Glutamatergic neuron (in vitro differentiated cells): ENCODE measurements at places on chromosomes 16 and 17.

GRCh38 chr17:39903158-39903884 lies 15.1 kb downstream of the GSDMB start:
- no peak for DNase-seq

- DNase-seq = no peak
Observed at GRCh38 chr16:89722392-89723278, 1.3 kb downstream of the ZNF276 start.

DNA sequence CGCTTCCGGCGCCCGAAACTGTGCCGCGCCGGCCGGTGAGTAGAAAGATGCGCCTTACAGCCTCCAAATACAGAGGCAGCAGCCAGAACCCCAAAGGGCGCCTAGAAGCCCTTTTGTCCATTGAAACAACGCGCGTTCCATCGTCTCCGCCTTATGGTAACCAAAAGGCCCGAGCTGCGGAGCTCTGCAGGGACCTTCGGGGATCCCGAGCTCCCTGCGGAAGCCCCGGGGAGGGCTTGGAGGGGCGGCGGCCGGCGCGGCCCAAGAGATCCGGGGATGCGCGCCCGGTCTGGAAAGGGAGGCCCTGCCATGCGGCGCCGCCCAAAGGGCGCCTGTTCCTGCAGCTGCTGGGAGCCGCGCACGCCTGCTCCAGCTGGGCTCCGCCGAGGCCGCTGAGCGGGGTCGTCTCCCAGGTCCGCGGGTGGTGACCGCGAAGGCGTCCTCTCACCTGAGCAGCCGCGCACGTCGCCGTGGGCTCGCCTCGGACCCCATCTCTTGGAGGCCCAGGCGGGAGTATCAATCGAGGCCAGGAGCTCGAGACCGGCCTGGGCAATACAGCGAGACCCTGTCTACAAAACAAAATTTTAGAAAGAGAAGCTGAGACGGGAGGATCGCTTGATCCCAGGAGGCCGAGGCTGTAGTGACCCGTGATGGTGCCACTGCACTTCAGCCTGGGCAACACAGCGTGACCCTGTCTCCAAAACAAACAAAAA lies 742 bp upstream of the FBXO31 start:
- DNase-seq = peak; percentile 73

- DNase-seq = no peak
Observed at GRCh38 chr16:68454920-68455435, 6.7 kb upstream of the SMPD3 start.

- DNase-seq = peak; percentile 99
Observed at GRCh38 chr17:57662644-57663308, 82.3 kb downstream of the CCDC182 start.

DNA sequence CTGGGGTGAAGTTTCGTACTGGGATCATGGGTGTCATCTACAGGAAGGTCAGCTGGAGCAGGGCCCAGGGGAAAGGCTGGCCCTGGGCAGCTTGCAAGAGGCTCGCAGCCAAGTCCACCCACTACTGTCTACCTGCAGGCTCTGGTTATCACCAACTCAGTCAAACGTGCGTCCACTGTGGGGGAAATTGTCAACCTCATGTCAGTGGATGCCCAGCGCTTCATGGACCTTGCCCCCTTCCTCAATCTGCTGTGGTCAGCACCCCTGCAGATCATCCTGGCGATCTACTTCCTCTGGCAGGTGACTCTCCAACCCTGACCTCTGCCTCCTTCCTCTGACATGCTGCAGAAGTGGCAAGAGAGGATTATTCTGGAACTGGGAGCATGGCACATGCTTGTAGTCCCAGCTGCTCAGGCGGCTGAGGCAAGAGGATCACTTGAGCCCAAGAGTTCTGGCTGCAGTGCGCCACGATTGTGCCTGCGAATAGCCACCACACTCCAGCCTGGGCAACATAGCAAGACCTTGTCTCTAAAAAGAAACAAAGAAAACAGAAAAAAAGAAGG lies 29.2 kb downstream of the ABCC3 start:
- DNase-seq = no peak

GRCh38 chr16:8740775-8741355 lies 56.6 kb downstream of the TMEM186 start:
- no peak for DNase-seq

DNA sequence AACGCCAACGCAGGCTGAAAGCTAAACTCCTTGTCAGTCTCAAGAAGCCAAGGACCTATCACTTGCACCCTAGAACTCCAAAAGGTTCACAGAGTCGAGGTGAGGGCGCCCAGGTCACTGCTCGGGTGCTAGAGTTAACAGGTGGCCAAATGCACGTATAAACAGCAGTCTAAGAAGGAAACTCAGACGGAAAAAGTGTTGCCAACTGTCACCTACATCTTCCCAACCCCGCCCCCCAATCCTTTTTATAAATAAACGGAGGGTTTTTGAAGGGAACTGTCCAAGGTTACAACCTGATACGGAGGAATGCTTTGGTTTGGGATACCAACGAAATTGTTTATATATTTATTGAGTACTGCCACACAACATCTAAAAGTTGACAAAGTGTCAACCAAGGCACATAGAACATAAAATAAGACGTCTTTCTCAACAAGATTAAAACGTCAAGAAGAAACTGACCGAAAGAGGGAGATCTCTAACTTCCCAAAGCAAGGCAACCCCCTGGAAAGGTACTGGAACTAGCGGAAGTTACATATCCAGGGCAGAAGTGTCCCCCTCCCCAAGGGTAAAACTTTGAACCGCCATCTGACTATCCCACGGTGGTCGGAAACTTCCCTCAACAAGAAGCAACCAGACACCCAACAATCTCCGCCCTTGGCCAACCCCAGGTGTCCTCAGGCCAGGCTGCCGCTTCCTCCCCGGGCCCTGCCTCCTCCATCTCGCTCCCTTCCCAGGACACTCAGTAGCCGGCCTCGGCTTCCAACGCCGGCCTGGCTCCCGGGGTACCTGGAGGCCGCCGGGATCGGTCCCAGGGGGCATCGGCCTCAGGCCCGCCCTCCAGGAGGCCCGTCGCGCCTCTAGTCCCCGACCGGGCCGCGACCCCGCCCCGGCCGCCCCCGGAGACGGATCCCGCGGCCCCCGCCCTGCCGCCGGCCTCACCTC lies 982 bp downstream of the SPAG9 start:
- DNase-seq = peak; percentile 62

DNA sequence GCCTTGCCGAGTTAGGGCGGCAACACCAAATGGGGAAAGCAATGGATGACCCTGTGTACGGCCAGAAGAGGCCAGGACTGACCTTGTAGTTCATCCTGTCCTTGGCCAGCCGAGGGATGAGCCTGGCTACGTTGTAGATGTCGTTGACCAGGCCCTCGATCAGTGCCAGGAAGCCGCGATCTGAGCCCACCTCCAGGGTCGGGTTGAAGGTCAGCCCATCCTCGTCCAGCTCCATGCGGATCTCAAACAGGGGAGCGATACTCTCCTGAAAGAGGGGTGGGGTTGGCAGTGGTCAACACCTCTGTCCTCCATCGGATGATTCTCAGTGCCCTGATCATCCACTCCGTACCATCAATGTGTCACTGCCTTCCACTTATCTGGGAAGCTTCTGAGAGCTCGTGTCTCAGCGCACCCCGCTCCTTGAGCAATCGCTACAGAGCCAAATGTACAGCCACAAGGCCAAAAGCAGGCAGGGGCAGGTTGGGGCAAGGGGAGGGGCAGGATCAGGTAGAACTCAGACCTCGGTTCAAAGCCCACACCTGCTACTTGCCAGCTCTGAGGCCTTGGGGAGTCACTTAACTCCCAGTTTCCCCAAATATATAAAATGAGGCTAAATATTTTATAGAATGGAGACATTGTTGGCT lies 39.9 kb downstream of the DNAH17 start:
- DNase-seq = no peak

DNA sequence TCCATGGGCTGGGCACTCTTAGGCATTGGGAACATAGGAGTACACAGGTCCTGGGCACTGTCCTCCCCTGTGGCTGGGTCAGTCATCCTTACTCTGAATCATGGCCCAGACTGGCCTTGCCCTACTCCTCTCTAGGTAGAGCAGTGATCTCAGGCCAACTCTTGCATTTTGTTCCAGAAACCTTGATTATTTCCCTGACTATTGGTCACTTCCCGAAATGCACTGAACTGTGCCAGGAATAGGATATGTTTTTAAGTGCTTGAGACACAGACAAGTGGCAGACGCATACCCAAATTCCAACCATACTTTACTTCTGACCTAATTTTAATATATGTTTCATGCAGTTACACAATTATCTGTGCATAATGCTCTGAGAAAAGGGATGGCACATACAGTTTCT lies 10.3 kb downstream of the KRABD2 start:
- no peak for DNase-seq

- DNase-seq = no peak
Observed at GRCh38 chr17:16419929-16420271, 4.5 kb downstream of the TRPV2 start.

- no peak for DNase-seq
Observed at GRCh38 chr17:14768923-14769322, 468.0 kb downstream of the HS3ST3B1 start.

DNA sequence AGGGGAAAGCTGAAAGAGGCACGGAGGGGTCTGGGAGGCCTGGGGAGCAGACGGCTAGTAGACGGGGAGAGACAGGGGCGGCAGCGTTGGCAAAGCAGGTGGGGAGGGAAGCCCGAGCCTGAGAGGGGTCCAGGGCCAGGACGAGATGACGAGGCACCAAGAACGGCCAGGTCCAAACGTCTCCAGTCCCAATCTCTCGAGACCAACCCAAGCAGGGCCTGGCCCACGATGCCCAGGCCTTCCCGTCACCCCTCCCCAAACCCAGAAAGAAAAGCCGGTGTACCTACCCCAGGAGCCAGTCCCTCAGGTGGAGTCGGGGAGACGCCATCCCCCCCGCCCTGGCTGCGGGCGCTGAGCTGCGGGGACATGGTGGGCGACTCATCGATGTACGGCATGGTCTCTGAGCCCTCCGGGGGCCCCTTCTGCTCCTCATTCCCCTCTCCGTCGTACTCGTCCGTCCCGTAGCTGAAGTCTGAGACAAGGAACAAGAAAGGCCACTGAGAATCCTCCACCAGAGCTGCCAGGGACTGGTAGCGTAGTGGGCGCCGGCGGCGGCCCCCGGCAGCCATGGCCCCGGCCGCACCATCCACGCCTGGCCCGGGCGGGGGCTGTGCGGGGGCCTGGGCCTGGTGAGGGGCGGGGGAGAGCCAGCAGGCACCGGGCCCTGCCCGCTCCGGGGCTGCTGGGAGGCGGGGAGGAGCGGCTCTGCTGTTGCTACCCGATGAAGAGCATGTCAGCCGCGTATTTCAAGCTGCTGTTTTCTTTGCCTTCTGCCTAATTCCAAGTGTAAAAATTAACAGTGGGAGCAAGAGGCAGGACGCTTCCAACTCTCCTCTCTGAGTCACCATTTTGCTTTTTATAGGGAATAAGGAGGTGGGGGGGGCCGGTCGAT lies 54.6 kb downstream of the ABR start:
- no peak for DNase-seq

DNA sequence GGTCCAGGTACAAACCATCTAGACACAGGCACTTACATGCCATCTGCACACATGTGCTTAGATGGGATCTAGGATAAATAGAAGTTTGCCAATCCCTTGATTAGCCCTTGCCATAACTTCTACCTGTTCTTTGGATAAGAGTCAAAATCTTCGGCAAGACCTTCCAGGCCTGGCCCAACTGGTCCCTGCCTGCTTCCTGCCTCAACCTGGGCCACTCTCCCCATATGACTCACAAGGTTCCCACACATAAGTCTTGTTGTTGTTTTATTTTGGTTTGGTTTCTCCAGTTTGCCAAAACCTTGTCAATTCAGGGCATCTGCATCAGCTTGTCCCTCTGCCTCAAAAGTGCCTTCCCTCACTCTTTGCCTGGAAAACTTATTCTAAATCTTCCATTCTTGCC lies 95.3 kb upstream of the XYLT1 start:
- no peak for DNase-seq

- DNase-seq = no peak
Observed at GRCh38 chr16:53816211-53816836, 112.4 kb downstream of the FTO start.

- no peak for DNase-seq
Observed at GRCh38 chr16:68825427-68825826, 17.9 kb upstream of the TANGO6 start.

- no peak for DNase-seq
Observed at GRCh38 chr16:21184834-21185233, 26.4 kb downstream of the LDAF1 start.

DNA sequence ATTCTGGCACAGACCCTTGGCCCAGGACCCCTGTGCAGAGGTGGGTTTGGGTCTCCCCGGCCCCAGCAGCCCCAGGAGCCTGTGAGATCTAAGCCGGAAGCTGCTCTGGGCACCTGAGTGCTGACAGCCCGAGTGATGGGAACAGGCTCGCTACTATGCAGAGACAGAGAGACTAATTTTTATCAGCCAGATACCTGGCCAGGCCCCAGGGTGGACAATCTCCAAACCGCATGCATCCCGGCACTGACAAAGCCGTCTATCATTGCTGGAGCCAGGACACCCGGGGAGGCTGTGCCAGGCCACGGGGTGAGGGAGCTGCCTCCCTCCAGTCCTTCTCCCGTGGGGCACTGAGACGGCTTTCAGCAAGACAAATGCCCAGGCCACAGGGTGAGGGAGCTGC lies 25.0 kb downstream of the CBFA2T3 start:
- DNase-seq = no peak

DNA sequence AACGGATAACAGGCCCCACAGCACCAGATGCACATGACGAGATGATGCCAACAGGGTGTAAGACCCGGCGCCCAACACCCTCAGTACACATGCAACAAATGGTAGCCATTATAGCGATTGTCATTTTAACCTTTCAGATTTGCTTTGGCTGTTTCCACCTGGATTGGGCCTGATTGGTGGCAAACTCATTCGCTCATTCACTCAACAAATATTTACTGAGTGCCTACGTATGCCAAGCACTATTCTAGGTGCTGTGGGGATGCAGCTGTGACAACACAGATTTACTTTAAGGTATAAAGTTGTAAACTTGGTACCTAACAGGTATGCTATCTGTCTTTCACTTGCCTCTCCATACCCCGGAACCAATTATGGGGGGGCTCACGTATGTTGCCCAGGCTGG lies 66.8 kb downstream of the SRCIN1 start:
- no peak for DNase-seq

DNA sequence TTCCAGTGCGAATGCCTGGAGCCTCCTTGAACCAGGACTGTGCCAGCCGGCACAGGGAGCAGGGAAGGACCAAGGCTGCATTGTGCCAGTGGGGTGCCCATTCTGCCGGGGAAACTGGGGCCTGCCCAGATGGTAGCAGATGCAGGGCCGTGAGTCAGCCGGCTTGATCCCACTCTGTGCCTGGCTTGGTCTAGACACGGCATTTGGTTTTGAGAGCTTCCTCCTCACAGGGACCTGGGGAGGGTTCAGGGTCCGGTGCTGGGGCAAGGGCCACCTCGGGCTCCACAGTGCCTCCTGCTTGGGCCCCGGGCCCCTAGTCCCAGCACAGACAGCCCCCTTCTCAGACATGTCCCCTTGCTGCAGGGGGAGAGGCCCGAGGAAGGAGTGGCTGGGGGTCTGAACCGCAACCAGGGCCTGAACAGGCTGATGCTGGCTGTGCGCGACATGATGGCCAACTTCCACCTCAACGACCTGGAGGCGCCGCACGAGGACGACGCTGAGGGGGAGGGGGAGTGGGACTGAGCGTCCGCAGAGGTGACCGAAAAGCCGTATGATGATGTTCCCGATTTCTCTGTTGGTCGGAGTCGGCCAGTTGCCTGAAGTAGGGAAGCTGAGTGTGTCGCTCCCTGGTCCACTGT lies 7.8 kb upstream of the MC1R start:
- no peak for DNase-seq

GRCh38 chr17:11308531-11308930 lies 67.5 kb downstream of the SHISA6 start:
- peak; percentile 30 for DNase-seq

GRCh38 chr16:15855704-15856003 lies 1.2 kb downstream of the MYH11 start:
- DNase-seq = no peak

GRCh38 chr17:42287977-42288802 lies at the start of gene STAT5A:
TSS of gene STAT5A (plus strand) at chr17:42288498. CDS start at chr17:42289412, 914 bp downstream.
- DNase-seq = peak; percentile 78

GRCh38 chr17:27407916-27408864 lies 48.1 kb upstream of the KSR1 start:
- no peak for DNase-seq
